ENCODE measurements at places on chromosomes 6 and 20. TPM values are rescaled to one million over a fixed set of nuclear protein-coding genes. Genes with fewer than 3 reads are reported as not detected.

DNA sequence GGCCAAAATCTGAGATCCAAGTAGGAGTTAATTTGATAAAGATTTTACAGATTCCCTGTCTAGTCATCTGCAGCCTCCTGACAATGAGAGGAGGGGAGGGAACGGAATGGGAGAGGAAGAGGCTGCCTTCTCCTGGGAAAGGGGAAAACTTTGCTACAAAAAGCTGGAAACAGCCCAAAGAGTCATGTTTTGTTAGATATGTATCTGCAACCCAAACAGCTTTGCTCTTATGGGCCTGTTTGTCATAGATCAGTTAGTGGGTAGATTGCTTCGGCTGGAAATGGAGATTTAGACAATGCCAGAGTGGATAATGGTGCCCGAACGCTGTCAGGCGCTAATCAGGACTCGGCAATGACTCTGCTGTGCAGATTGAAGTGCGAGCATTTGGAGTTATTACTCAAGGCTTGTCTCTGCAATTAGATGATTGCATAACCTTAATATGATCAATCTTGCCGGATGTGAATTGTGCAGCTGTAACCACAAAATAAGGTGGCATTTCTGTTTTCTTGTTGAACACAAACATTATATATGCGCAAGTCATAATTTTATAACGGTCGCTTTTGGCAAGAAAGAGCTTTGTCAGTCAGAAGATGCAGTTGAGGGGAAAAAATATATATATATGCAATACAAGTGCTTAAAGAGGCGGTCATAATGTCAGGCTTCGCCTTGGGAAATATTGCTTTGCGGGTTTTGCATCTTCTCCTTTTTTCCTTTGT lies 92.4 kb upstream of the MAFB start:
- no peak for DNase-seq

DNA sequence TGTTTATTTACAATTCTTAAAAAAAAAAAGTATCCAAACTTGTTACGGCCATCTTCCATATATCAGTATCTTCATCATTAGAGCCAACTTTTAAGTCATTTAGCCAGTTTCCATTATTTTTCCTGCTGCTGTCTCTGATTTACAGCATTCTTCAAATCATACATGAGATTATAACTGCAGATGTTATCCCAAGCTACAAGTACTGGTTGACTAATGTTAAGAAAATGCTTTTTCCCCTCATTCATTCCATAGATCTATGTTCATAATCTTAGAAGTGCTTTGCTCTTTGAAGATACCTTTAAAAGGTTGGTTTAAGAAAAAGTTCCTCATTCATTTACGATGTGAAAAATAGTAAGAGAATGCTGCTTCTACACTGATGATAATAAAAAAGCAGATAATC lies 158.7 kb downstream of the RNGTT start:
- peak; percentile 55 for DNase-seq

- no peak for DNase-seq
Observed at GRCh38 chr6:1724616-1725015, 114.9 kb downstream of the FOXC1 start.

The PSORS1C1 gene
- total RNA-seq: 3.0 TPM

The HLA-DQA2 gene
- not detected for total RNA-seq
